Activated T-helper 9 cell treated with anti-CD3 and anti-CD28 coated beads, Interleukin-2, amount 50 U/mL, for 16 hours (primary cell): ENCODE measurements at places on chromosomes 7 and 10.

DNA sequence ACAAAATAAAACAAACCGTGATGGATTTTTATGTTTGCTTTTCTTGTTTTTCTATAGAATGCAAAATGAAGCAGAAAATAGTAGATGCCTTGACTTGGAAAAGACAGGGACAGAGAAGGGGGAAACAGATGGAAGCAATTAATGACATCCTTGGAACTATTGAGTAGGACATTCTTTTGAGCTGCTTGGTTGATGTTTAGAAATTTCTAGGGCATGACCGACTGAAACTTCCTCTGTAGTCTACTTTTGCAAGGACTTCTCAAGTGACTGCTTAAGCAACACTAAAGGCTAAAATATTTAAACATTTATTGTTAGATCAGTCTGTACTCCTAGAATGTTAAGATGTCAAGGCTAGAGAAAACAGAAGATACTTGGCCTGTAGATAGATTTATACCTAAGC is 49.4 kb downstream of the VCL start:
- no peak for DNase-seq

GRCh38 chr10:104548090-104548489 is 93.0 kb upstream of the SORCS3 start:
- no peak for DNase-seq

DNA sequence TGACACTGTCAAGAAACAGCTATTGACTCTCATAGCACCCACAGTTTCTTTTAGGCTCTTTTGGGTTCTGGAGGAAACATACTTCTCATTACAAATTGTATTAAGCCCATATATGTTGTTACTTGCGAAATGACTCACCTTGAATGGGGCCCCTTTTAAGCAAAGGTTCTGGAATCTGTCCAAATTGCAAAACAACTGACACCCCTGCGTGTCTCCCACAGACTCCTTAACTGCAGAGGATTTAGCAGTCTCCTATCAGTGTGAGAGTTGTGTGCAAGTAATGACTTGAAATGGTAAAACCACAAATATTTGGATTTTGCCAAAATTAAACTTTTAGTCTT is 192.3 kb downstream of the DNAJC1 start:
- no peak for DNase-seq

DNA sequence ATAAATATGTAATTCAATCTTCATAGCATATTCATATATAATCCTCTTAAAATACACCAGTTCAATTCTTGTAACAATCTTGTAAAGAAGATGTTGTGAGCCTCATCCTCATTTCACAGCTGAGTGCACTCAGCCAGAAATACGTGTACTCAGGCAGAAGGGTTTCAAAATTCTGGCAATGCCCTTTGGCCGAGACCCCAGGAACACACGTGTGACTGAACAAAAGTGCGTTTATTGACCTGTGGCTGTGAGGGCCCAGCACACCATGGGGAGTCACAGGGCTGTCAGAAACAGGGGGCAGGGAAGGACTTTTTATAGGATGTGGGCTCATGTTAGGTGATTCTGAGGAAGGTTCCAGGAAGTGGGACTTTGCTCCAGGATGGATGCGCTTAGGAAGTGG is 21.5 kb downstream of the GIMAP8 start:
- no peak for DNase-seq

- no peak for DNase-seq
Measured at GRCh38 chr7:137020351-137020750, 151.9 kb downstream of the CHRM2 start.

GRCh38 chr7:47488201-47488968 is 93.5 kb downstream of the TNS3 start:
- DNase-seq = no peak

GRCh38 chr10:24340883-24341282 is 131.9 kb downstream of the KIAA1217 start:
- no peak for DNase-seq

- no peak for DNase-seq
Measured at GRCh38 chr10:660413-660969, 29.0 kb downstream of the DIP2C start.

DNA sequence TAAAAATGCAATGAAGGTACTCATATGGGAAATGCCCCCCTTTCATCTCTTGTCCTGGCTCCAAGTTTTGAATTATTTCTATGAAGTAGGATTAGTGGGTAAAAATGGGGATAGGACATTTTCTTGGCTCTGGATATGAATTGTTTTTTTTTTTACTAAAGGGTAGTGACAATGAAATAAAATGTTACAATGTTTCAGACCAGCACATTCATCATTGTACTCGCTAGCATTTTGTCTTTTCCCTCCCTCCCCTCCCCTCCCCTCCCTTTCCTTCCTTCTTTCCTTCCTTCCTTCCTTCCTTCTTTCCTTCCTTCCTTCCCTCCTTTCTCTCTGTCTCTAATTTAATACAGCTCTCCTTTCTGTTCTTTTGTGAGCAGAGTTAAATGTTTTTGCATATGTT is 64.4 kb downstream of the CDK1 start:
- no peak for DNase-seq

GRCh38 chr10:88288320-88289059 is 294.6 kb downstream of the RNLS start:
- DNase-seq = no peak

- DNase-seq = no peak
Measured at GRCh38 chr7:129946282-129946681, 6.5 kb downstream of the UBE2H start.

DNA sequence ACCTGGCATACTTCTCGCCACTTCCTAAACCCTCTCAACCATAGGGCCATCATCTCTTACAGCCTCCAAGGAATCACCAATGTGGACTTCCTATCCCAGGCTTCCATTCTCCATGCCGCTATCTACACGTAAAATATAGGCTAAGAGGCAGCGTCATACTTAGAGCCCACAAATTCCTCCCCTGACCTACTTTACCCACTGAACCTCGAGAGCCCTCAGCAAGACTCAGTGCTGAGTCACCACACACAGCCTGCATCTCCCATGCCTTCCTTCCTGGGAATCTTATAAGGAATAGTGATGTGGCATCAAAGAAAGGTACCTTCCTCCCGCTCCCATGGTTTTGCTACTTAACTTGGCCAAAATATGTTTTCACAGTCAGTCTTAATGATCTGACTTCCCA is 435.6 kb upstream of the NFE2L3 start:
- DNase-seq = no peak

GRCh38 chr10:52644373-52645186 is 128.0 kb downstream of the MBL2 start:
- DNase-seq = no peak

GRCh38 chr10:120548210-120548609 is 91.2 kb downstream of the PLPP4 start:
- no peak for DNase-seq

DNA sequence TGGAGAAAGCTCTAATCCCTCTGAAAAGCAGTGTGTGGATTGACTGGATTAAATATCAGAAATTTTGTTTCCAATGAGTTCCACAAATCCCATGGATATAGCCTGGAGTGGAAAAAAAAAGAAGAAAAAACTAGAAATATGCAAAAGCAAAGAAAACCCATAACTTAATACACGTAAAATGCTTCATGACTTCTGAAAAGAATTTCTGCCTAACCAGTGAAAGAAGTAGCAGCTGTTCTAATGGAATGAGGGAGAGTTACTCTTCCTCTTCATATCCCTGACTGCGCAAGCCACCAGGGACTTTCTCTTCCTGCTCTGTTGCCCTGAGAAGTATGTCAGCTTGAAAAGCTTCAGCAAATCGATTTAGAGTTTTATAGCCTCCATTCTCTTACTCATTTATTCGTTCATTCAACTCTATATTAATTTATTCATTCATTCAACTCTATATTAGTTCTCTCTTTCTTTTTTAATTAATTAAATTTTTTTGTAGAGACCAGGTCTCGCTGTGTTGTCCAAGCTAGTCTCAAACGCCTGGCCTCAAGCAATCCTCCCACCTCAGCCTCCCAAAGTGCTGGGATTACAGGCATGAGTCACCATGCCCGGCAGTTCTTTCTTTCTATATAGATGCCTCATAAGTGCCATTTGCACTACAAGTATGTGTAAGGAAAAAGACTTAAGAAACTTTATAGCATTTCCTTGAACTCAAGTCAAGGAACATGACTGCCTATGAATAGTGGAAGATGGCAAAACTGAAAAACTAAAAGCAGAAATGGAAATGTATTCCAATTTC is 447.3 kb upstream of the NRP1 start:
- no peak for DNase-seq

GRCh38 chr10:74418285-74418872 is 267.4 kb downstream of the ADK start:
- DNase-seq = no peak

- DNase-seq = no peak
Measured at GRCh38 chr7:44461387-44461786, 29.1 kb downstream of the NUDCD3 start.

GRCh38 chr7:26052706-26053105 is 99.3 kb upstream of the NFE2L3 start:
- no peak for DNase-seq

DNA sequence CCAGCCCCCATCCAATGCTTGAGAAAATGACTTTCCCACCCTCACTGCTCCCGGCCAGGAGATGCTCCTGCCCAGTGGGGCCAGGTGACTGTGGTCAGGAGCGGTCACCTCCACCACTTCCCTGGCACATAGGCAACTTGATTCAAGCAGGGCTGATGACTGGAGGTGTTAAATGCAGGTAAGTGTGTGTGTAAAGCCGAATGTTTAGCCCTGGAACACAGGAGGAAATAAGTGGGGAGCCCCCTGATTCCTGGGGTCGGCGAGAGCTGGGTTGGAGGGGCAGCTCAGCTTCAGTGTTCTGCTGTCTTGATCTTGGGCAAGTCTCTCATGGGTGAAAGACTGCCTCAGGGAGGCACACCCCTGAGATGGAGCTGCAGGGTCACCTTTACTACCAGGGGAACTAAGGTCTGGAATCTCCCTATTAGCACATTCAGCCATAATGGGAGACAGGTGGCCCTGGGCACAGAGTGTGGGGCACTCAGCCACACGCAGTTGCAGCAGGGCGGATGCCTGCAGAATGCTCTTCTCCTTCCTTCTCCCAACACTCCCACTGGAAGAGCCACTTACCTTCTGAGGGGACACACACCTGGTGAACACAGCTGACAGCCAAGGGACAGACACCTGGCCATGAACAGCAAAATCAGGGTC is 124.1 kb downstream of the PTPN20 start:
- no peak for DNase-seq

DNA sequence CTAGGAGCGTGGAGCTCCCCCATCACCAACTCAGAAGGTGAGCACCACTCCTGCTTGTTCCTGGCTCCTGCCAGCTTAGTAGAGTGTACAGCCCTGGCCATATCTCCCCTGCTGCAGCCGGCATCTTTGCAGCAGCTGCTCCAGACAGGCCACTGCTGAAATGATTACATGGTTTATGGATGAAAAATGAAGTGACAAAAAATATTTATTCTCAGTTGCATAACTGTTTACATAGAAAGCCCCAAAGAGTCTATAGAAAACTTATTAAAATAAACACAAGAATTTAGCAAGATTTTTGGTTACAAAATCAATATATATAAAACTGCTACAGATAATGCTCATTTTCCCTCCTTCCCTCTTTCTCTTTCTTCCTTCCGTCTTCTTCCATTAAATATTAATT is 27.2 kb downstream of the C10orf67 start:
- no peak for DNase-seq
